ENCODE measurements at places on chromosomes 7 and 10.

DNA sequence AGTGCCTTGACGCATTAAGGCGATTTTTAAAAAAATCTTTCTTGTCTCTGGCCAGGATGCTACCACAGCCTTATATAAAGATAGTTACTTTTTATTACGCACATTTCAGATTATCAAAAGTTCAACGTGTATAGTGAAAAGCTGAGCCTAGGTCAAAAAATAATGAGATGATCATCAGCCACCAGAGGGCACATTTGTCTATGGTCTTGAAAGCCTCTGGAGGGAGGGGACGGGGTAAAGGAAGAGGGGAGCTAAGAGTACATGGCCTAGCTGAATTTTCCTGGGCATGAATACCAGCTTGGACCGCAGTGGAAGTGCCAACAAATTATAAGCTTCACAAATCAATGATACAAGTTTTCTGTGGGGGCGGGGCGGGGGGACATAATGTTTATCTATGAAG is 285.9 kb upstream of the SMIM30 start:
- no peak for DNase-seq

GRCh38 chr7:525740-526139 is 6.1 kb upstream of the PDGFA start:
- no peak for DNase-seq

GRCh38 chr10:17510242-17510908 is 56.0 kb upstream of the ST8SIA6 start:
- peak; percentile 34 for DNase-seq

GRCh38 chr7:27459021-27459730 is 203.5 kb downstream of the HIBADH start:
- no peak for DNase-seq

GRCh38 chr7:131104596-131105293 is 222.9 kb upstream of the MKLN1 start:
- DNase-seq = peak; percentile 34

All from CD4-positive, alpha-beta T cell treated with Interleukin-1 beta for 1 hour (primary cell).